ENCODE measurements at places on chromosomes 7 and 10.

GRCh38 chr7:77434570-77435275 lies 18.6 kb upstream of the GSAP start:
- DNase-seq, result no peak

- DNase-seq, result no peak
These were observed 45.2 kb downstream of the ARHGAP12 start for GRCh38 chr10:31883397-31883796.

- DNase-seq, result no peak
These were observed 152.3 kb upstream of the STEAP4 start for GRCh38 chr7:88458946-88459345.

- no peak for DNase-seq
These were observed 32.4 kb downstream of the CAMK2B start for GRCh38 chr7:44292876-44293560.

DNA sequence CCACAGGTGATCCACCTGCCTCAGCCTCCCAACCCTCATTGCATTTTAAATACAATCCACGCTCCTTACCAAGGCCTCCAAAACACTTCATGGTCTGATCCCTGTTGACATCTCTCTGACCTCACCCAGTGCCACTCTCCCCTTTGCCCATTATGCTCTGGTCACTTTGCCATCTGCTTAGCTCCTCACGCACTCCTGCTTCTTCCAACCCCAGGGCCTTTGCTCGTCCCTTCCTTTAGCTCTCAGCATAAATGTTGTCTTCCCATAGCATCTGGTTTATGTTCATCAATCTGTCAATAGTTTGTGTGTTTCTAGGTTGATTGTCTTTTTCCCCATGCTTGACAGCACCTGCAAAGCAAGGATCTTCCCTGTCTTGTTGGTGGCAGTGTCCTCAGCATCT lies 14.1 kb downstream of the NPFFR1 start:
- no peak for DNase-seq

- DNase-seq, result no peak
These were observed 35.0 kb downstream of the VIPR2 start for GRCh38 chr7:159109653-159110035.

GRCh38 chr7:35253460-35253709 lies 515 bp downstream of the TBX20 start:
- no peak for DNase-seq

GRCh38 chr7:84784450-84784849 lies 402.4 kb downstream of the SEMA3D start:
- no peak for DNase-seq

- no peak for DNase-seq
These were observed 573.4 kb upstream of the IGFBP3 start for GRCh38 chr7:46494441-46494840.

GRCh38 chr7:40899151-40899550 lies 764.3 kb downstream of the SUGCT start:
- no peak for DNase-seq

DNA sequence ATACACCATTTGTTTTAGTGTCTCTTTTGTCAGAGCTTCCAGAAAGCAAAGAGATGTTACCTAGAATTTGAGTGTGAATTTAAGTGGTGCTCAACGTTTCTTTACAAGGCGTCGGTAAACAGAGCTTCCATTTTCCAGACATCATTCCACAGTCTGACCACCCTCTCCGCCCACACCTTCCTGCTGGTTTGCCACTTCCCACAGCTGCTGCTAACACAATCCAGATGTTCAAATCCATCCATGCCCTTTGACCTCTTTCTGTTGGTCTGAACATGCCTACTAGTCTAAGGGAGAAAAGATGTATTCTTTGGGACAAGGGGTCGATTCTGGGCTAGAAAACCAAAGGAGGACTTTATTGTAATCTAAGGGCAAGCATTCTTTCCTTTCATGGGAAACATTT lies 86.1 kb downstream of the FAM107B start:
- no peak for DNase-seq

DNA sequence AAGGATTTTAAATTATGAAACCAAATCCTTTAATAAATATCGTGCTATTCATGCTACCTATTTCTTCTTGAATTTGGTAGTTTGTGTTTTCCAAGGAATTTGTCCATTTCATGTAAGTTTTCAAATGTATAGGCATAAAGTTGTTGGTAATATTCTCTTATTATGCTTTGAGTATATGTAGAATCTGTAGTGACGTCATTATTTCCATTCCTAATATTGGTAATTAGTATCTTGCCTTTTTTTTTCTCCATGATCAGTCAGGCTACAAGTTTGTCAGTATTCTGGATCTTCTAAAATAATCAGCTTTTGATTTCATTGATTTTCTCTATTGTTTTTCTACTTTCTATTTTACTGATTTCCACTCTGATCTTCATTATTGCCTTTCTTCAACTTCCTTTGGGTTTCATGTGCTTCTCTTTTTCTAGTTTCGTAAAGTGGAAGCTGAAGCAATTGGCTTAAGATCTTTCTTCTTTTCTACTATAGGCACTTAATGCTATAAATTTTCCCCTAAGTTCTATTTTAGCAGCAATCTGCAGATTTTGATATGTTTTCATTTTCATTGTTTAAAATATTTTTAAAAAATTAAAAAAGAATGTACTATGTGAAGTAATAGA lies 156.5 kb upstream of the HDAC9 start:
- DNase-seq, result no peak

DNA sequence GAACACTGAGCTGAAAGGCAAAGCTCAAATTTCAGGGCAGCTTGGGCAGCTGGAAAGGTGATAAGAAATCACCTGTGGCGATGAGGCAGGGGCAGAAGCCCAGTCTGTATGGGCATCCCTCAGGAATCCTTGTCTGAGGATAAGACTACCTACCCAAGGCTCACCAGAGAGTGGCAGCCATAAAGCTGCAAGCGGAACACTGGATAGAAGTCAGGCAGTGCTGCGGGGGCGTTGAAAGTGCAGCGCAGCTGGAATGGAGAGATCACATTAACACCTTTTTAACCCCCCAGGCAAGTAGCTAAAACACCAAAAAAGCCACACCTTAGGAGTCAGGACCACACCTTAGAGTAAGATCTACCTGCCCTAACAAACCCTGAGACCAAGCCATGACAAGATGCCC lies 38.2 kb downstream of the ABCB5 start:
- no peak for DNase-seq

GRCh38 chr7:114710499-114710898 lies 211.4 kb upstream of the MDFIC start:
- no peak for DNase-seq

DNA sequence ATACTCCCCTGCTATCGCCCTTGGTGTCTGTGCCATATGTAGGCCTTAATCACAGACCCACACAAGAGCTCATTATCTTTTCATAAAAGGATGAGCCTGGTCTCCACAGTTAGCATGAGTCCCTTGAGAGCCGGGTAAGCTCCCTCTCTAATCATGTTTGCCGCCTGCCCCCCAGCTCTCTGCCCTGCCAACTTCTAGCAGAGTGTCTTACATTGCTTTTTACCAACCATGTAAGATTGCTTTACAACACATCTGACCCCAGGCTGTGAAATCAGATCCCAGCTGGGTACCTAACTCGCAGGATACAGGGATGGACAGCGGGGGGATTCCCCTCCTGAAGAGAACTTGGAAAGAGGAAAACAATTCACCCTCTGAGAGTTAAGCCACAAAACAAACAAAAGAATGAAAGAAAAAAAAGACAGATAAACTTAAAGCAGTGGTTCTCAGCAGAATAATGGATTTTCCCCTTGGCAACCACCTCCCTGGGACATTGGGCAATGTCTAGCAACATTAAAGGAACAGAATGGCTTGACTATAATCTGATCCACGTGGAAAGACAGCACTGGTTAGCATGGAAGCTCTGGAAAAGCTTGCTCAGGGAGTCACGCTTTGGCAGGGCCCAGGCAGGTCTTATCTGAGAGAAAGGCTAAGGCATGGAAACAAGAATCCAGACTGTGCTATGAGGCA lies 39.4 kb upstream of the ATOH7 start:
- no peak for DNase-seq

DNA sequence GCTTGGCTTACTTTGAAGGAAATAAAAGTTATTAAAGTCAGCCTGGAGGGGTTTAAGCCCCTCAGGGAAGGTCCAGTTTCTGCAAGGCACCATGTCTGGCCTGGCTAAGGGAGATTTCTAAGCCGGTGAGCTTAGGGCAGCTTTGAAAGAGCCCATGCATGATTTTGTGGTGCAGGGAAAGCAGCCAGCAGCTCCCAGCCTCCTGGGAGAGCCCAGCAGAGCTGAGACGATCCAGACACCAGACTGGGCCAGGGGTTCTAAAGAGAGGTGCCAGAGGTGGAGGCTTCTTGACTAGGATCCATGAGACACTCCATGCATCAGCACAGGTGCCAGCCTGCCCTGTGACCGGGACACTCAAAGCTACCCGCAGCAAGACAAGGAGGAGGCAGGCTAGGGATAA lies 59.6 kb upstream of the MKX start:
- DNase-seq, result no peak

GRCh38 chr7:37671876-37672275 lies 11.7 kb upstream of the GPR141 start:
- no peak for DNase-seq

- DNase-seq, result no peak
These were observed 52.9 kb downstream of the CYP2C9 start for GRCh38 chr10:94991243-94991888.

DNA sequence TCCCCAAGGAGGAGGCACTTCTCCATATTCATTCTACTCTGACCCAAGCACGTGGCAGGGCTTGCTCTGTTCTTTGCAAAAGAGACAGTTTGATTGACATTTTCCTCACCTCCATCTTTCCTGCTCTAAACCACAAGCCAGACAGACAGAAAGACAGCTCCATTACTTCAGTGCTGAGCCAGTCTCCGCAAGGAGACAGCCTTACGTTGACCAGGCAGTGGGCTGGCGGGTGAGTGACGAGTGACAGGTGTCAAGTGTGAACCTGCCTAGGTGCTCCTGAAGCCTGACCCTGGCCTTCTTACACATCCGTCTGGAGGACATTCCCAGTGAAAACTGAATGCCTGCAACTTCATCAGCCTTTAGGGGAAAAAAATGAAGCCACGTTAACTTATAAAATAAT lies 314.6 kb downstream of the TNS3 start:
- no peak for DNase-seq

DNA sequence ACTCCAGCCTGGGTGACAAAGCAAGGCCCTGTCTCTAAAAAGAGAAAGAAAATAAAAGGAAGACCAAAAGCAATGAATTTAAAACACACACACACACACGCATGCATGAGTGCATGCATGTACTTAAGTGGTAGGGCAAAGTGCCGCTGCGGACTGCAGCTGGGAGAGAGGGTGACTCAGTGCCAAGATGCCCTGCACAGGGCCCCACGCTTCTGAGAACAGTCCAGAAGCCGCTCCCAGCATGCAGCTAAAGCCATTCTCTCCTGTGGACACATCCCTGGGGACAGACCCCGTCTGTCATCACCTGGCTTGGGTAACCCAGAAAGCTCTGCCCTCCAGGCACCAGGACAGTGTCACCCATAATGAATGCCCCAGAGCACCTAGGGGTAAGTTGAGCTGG lies 61.0 kb upstream of the MYL10 start:
- no peak for DNase-seq

GRCh38 chr10:126497672-126498071 lies 109.4 kb upstream of the ADAM12 start:
- DNase-seq, result no peak

Measured in stimulated activated CD4-positive, alpha-beta T cell treated with anti-CD3 and anti-CD28 coated beads, Interleukin-15, amount 100 ng/mL, for 1 hour (primary cell).